ENCODE measurements at places on chromosomes 6 and 20. TPM values are rescaled to one million over a fixed set of nuclear protein-coding genes. Genes with fewer than 3 reads are reported as not detected.

DNA sequence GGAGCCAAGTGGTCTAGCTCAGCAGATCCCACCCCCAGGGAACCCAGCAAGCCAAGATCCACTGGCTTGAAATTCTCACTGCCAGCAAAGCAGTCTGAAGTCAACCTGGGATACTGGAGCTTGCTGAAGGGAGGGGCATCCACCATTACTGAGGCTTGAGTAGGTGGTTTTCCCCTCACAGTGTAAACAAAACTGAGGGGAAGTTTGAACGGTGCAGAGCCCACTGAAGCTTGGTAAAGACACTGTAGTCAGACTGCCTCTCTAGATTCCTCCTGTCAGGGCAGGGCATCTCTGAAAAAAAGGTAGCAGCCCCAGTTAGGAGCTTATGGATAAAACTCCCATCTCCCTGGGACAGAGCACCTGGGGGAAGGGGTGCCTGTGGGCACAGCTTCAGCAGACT is 819.5 kb upstream of the EPHA7 start:
- H3K36me3 ChIP-seq, result no peaks in the 10 kb centered on the region
- H3K27me3 ChIP-seq, result no peaks in the 10 kb centered on the region
- no peak overlapping the region for H3K4me3 ChIP-seq
- no peak for DNase-seq

GRCh38 chr6:32764048-32764447 is 716 bp upstream of the HLA-DQB2 start:
- H3K27ac ChIP-seq, result no peak overlapping the region
- no peak for DNase-seq
- H3K36me3 ChIP-seq, result no peaks in the 10 kb centered on the region
- no peaks in the 10 kb centered on the region for H3K4me1 ChIP-seq
- H3K27me3 ChIP-seq, result peaks cover 28% of the 10 kb centered on the region

CST2 gene
- total RNA-seq, result not detected

DNA sequence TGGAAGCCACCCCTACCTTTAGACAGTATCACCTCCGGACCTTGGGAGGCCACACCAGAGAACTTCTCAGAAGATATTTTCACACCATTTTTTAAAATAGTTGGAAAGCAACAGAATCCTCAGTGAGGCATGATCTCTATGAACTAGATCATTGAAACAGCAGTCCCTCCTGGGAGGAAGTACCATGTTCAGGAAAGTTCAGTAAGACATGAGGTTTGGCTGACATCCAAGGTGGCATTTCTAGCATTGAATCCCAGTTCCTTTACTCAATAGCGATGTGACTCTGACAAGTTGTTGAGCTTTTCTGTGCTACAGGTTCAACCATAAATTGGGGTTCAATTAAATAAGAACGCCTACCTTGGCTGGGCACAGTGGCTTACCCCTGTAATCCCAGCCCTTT is 169.0 kb downstream of the TBC1D7 start:
- DNase-seq, result peak; percentile 46
- no peaks in the 10 kb centered on the region for H3K4me1 ChIP-seq
- H3K4me3 ChIP-seq, result no peak overlapping the region

NOX3 gene
- total RNA-seq, result not detected

NFATC2 gene
- 3.8 TPM for total RNA-seq

SMLR1 gene
- total RNA-seq, result not detected

FOXC1 gene
- total RNA-seq, result 1.2 TPM

GRCh38 chr20:47527004-47527800 is 25.5 kb downstream of the NCOA3 start:
- no peaks in the 10 kb centered on the region for H3K4me1 ChIP-seq
- H3K36me3 ChIP-seq, result no peaks in the 10 kb centered on the region
- H3K27ac ChIP-seq, result no peak overlapping the region
- DNase-seq, result no peak
- no peak overlapping the region for H3K4me3 ChIP-seq

HMGCLL1 gene
- 9.2 TPM for total RNA-seq

DNA sequence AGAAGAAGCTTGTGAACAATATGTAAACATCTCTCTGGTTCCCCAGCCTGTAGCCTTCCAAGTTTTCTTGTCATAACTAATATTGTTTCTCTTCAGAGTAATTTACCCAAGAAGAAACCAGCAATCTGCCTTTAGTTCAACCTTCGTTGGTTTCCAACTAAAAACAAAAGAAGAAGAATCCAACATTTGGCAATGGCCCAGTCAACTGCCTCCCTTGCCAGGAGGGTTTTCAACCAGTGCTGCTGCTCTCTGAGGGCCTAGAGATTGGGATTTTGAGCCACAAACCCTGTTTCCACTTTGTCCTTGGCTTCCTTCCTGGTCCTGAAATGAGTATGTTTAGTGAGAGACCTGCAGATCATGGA is 395.8 kb upstream of the CNR1 start:
- H3K4me1 ChIP-seq, result peaks cover 2% of the 10 kb centered on the region
- H3K4me3 ChIP-seq, result no peak overlapping the region
- no peaks in the 10 kb centered on the region for H3K27me3 ChIP-seq
- DNase-seq, result peak; percentile 78
- peak overlapping the region; percentile 60 for H3K27ac ChIP-seq

- H3K27ac ChIP-seq, result no peak overlapping the region
- H3K4me1 ChIP-seq, result no peaks in the 10 kb centered on the region
- no peaks in the 10 kb centered on the region for H3K27me3 ChIP-seq
- DNase-seq, result no peak
- no peak overlapping the region for H3K4me3 ChIP-seq
Observed at GRCh38 chr6:152775428-152775827, 24.8 kb downstream of the VIP start.

- DNase-seq, result peak; percentile 71
- H3K27ac ChIP-seq, result peak within 1 kb of the TSS; percentile 47
Observed at GRCh38 chr6:96837081-96837971, at the start of gene GPR63. GPR63 (minus strand) TSS chr6:96837477; CDS start chr6:96799731, 37,746 bp downstream.

- peak; percentile 84 for DNase-seq
- H3K4me3 ChIP-seq, result no peak overlapping the region
- H3K27ac ChIP-seq, result no peak overlapping the region
Observed at GRCh38 chr20:58570204-58570859, 55.1 kb upstream of the APCDD1L start.

- no peaks in the 10 kb centered on the region for H3K4me1 ChIP-seq
- H3K36me3 ChIP-seq, result peaks cover 25% of the 10 kb centered on the region
- no peak overlapping the region for H3K27ac ChIP-seq
- no peaks in the 10 kb centered on the region for H3K27me3 ChIP-seq
Observed at GRCh38 chr6:138443979-138444378, 40.0 kb downstream of the HEBP2 start.

HLA-DQB1 gene
- total RNA-seq, result 3.8 TPM

- H3K4me3 ChIP-seq, result no peak overlapping the region
- no peak for DNase-seq
- H3K36me3 ChIP-seq, result peaks cover 18% of the 10 kb centered on the region
Observed at GRCh38 chr6:154792325-154792724, 59.1 kb downstream of the SCAF8 start.

CD109 gene
- 21.1 TPM for total RNA-seq

GRCh38 chr6:145811741-145812140 is 2.9 kb downstream of the FBXO30 start:
- DNase-seq, result no peak
- H3K27me3 ChIP-seq, result no peaks in the 10 kb centered on the region
- H3K4me3 ChIP-seq, result no peak overlapping the region
- no peaks in the 10 kb centered on the region for H3K36me3 ChIP-seq
- no peak overlapping the region for H3K27ac ChIP-seq

TRIM10 gene
- 0.18 TPM for total RNA-seq

GRCh38 chr6:52227495-52227894 is 16.8 kb downstream of the IL17F start:
- no peaks in the 10 kb centered on the region for H3K4me1 ChIP-seq
- H3K36me3 ChIP-seq, result no peaks in the 10 kb centered on the region
- H3K4me3 ChIP-seq, result no peak overlapping the region
- no peaks in the 10 kb centered on the region for H3K27me3 ChIP-seq

- H3K36me3 ChIP-seq, result no peaks in the 10 kb centered on the region
- H3K4me1 ChIP-seq, result peaks cover 10% of the 10 kb centered on the region
- H3K27me3 ChIP-seq, result no peaks in the 10 kb centered on the region
Observed at GRCh38 chr6:25486550-25486949, 165.5 kb upstream of the SCGN start.

PRKN gene
- total RNA-seq, result 4.0 TPM

GRCh38 chr6:152204591-152204990 is 397.1 kb downstream of the ESR1 start:
- H3K27ac ChIP-seq, result no peak overlapping the region
- no peak overlapping the region for H3K4me3 ChIP-seq
- H3K27me3 ChIP-seq, result no peaks in the 10 kb centered on the region
- no peaks in the 10 kb centered on the region for H3K4me1 ChIP-seq
- peaks cover 40% of the 10 kb centered on the region for H3K36me3 ChIP-seq

PYGB gene
- total RNA-seq, result 21.9 TPM

GRCh38 chr6:16711546-16712254 is 49.6 kb downstream of the ATXN1 start:
- H3K36me3 ChIP-seq, result no peaks in the 10 kb centered on the region
- H3K27ac ChIP-seq, result no peak overlapping the region
- no peak for DNase-seq
- no peaks in the 10 kb centered on the region for H3K27me3 ChIP-seq
- H3K4me1 ChIP-seq, result peaks cover 11% of the 10 kb centered on the region

- peaks cover 41% of the 10 kb centered on the region for H3K4me1 ChIP-seq
- no peak overlapping the region for H3K4me3 ChIP-seq
- no peak overlapping the region for H3K27ac ChIP-seq
Observed at GRCh38 chr6:37134396-37135191, 35.4 kb upstream of the PIM1 start.

ADGB gene
- total RNA-seq, result 0.04 TPM

DNA sequence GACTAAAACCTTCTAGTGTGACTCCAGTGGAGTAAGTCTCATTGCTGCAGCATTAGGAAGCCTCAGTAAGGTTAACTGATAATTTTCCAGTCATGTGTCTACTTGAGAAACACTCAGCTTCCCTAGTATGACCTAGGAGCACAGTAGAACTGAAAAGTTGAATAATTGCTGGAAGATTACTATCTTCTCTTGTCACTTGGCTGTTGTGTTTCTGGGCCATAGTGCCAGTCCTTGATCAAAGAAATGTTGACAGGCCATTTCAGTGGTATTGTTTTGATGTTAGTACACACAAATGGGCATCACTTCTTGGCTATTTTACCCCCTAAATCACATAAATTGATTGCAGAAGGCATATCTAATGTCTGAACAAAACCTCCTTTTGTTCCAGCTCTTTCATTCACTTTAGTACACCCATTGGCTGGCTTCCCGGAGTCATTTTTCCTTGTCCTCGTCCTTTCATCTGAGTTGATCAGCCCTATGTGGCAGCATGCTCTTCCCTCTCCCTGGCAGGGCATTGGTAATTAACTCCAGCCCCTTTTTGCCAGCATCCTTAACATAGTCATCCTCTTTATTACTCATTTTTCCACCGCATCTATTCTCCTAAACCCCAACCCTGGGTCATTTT is 6.0 kb downstream of the ENPP3 start:
- no peaks in the 10 kb centered on the region for H3K4me1 ChIP-seq
- H3K27me3 ChIP-seq, result no peaks in the 10 kb centered on the region
- H3K4me3 ChIP-seq, result no peak overlapping the region
- H3K36me3 ChIP-seq, result no peaks in the 10 kb centered on the region
- no peak overlapping the region for H3K27ac ChIP-seq
- DNase-seq, result no peak

DEFB132 gene
- not detected for total RNA-seq

GRCh38 chr6:90241229-90241880 is 55.3 kb downstream of the BACH2 start:
- DNase-seq, result peak; percentile 42
- peaks cover 3% of the 10 kb centered on the region for H3K4me1 ChIP-seq
- H3K36me3 ChIP-seq, result no peaks in the 10 kb centered on the region
- H3K27me3 ChIP-seq, result no peaks in the 10 kb centered on the region
- no peak overlapping the region for H3K27ac ChIP-seq

OR12D2 gene
- not detected for total RNA-seq

GRCh38 chr20:13231031-13231752 is 10.1 kb downstream of the ISM1 start:
- peak; percentile 47 for DNase-seq
- no peaks in the 10 kb centered on the region for H3K27me3 ChIP-seq
- H3K4me1 ChIP-seq, result no peaks in the 10 kb centered on the region
- no peaks in the 10 kb centered on the region for H3K36me3 ChIP-seq

KHDRBS2 gene
- total RNA-seq, result 0.71 TPM

- H3K4me1 ChIP-seq, result no peaks in the 10 kb centered on the region
- H3K4me3 ChIP-seq, result no peak overlapping the region
- no peak overlapping the region for H3K27ac ChIP-seq
Observed at GRCh38 chr6:125030969-125031368, 68.7 kb downstream of the RNF217 start.

DYNLRB1 gene
- total RNA-seq, result 67.9 TPM

- no peaks in the 10 kb centered on the region for H3K36me3 ChIP-seq
- H3K27me3 ChIP-seq, result no peaks in the 10 kb centered on the region
- H3K27ac ChIP-seq, result peak overlapping the region; percentile 45
- no peak overlapping the region for H3K4me3 ChIP-seq
Observed at GRCh38 chr6:11921017-11921438, 91.1 kb upstream of the HIVEP1 start.

FNDC11 gene
- total RNA-seq, result 0.09 TPM

GRCh38 chr6:43923376-43924221 is 153.6 kb downstream of the VEGFA start:
- no peak for DNase-seq
- H3K27me3 ChIP-seq, result no peaks in the 10 kb centered on the region
- no peak overlapping the region for H3K4me3 ChIP-seq
- H3K4me1 ChIP-seq, result no peaks in the 10 kb centered on the region
- no peak overlapping the region for H3K27ac ChIP-seq
- no peaks in the 10 kb centered on the region for H3K36me3 ChIP-seq

GRCh38 chr20:63323357-63323981 is 30.5 kb downstream of the COL20A1 start:
- peaks cover 32% of the 10 kb centered on the region for H3K4me1 ChIP-seq
- no peaks in the 10 kb centered on the region for H3K36me3 ChIP-seq
- H3K4me3 ChIP-seq, result no peak overlapping the region
- DNase-seq, result peak; percentile 85
- no peak overlapping the region for H3K27ac ChIP-seq
- no peaks in the 10 kb centered on the region for H3K27me3 ChIP-seq

PDE10A gene
- total RNA-seq, result 9.0 TPM

SMPD2 gene
- total RNA-seq, result 5.9 TPM

DNA sequence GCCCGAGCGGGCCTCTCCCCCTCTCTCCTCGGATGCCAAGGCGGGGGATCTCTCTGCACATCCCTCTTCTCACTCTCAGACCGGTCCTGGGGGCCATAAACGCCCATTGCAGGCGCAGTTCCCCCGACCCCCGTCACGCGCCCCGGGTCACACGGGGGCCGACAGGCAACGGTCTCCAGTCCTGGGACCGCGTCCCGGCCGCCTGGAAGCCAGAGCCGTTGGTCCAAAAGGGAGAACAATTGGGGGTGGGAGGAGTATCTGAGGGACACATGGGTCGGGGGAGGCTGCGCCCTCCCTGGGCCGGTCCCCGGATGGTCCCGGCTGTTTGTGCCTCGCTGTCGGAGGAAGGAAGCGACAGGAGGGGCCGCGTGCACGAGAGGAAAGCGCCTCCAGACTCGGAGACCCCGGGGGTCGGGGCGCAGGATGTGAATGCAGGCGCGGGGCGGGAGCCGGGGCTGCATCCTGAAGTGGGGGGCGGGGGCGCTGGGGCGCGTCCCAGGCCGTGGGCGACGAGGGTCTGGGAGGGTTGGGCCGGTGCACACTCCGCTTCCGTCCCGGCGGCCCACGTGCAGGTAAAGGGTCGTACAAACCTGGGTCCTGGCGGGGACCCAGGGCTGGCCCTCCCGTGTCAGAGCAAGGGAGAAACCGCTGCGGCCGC is 903 bp downstream of the SLC4A11 start:
- no peak overlapping the region for H3K27ac ChIP-seq
- H3K36me3 ChIP-seq, result no peaks in the 10 kb centered on the region
- no peak for DNase-seq
- H3K27me3 ChIP-seq, result peaks cover 75% of the 10 kb centered on the region

LY6G5C gene
- total RNA-seq, result 0.80 TPM

- peak; percentile 36 for DNase-seq
- H3K36me3 ChIP-seq, result peaks cover 2% of the 10 kb centered on the region
- H3K27ac ChIP-seq, result peak overlapping the region; percentile 97
- peaks cover 10% of the 10 kb centered on the region for H3K4me1 ChIP-seq
- H3K27me3 ChIP-seq, result no peaks in the 10 kb centered on the region
Observed at GRCh38 chr6:35260591-35261570, 1.3 kb downstream of the ZNF76 start.

RAB44 gene
- total RNA-seq, result 0.04 TPM
